Stimulated activated CD4-positive, alpha-beta T cell treated with anti-CD3 and anti-CD28 coated beads, Interleukin-1b, Interleukin-23, amount 100 ng/mL, for 1 hour (primary cell): ENCODE measurements at places on chromosomes 1 and 21.

GRCh38 chr1:84585803-84586202 lies 11.6 kb upstream of the CTBS start:
- no peak for DNase-seq

DNA sequence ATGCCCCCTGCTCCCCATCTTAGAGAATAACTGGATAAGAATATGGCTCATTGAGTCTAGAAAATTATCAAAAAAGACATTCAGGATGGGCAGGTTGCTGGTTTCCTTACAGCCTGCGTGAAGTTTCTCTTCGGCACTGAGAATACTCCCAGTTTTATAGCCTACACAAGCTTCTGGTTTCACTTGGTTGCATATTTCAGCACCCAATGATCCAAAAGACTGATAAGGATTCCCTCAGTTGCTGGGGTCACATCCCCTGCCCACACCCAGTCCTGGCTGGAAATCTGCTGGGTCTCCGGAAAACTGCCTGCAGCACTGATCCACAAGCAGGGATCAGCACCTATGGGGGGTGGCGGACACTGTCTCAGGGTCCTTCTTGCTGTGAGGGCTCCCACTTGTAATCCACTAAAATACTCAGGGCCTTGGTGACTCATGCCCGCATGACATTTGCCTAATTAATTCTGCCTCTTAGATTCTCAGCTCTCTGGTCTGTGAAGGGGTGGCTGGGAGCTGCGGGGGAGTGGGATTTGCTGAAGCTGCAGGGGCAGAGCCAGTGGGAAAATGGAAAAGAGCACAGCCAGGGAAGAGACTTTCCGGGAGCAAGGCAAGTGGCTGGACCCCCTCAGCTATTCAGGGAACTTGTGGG lies 142.5 kb downstream of the ZNF648 start:
- DNase-seq = no peak

- no peak for DNase-seq
Observed at GRCh38 chr1:22314706-22315105, 136.9 kb upstream of the ZBTB40 start.

DNA sequence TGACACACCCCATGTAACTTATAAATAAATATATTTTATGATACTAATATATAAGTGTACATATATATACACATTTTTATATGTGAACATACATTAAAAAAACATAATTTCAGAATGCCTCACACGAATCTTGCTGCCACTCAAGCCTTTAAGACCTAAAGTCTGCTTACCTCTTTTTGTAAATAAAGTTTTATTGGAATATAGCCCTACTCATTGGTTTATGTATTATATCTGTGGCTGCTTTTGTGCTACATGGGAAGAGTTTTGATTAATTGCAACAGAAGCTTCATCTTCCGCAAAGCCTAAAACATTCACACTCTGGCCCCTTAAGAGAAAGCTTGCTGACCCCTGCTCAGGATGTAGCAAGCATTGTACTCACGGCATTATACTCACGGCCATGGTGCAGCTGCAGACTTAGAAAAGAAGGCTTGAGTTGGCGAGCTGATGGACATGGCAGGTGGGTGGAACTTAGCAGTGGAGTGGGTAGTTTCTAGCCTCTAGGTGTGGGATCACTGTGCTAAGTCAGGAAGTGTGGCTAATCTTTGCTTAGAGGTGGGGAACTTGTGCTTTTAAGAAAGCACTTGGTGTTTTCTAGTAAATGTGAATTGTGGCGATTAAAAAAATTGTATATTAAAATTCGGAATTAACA lies 80.8 kb downstream of the DYRK1A start:
- DNase-seq = no peak

DNA sequence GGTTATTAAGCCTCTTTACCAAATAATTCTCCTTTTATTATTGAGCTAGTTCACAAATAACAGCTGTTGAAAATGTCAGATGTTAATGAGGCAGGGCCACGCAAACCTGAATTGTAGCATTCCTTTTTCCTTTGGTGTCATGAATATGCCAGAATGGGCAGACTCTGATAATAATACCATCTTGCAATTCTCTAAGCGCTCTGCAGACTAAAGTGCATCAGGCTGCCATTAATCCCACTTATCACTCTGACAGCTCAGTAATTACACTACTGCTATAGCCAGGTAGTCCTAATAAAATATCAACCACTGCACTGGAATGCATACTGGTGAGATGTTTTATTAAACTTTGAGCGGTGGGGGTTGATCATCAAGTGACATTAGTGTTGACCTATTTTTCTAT lies 177.7 kb downstream of the DPYD start:
- no peak for DNase-seq

- no peak for DNase-seq
Observed at GRCh38 chr1:37070126-37070525, 35.8 kb upstream of the GRIK3 start.

GRCh38 chr1:156814571-156815260 lies 1.9 kb downstream of the SH2D2A start:
- DNase-seq = no peak

DNA sequence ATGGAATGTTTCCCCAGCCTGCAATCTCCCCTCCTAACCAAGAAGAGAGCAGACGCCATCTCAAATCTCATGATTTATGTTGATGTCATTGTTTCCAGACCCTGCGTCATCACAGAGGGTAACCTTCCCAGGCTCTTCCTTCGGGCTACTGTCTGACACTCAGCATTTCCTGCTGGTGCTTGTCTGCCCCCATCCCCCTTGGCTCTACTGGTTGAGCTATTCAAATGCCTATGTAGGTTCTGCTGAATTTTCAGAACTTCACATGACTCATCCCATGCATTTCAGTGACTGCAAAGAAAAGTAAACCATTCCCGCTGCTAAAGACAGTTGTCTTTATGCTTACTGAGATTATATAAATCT lies 24.8 kb upstream of the ITPKB start:
- no peak for DNase-seq

DNA sequence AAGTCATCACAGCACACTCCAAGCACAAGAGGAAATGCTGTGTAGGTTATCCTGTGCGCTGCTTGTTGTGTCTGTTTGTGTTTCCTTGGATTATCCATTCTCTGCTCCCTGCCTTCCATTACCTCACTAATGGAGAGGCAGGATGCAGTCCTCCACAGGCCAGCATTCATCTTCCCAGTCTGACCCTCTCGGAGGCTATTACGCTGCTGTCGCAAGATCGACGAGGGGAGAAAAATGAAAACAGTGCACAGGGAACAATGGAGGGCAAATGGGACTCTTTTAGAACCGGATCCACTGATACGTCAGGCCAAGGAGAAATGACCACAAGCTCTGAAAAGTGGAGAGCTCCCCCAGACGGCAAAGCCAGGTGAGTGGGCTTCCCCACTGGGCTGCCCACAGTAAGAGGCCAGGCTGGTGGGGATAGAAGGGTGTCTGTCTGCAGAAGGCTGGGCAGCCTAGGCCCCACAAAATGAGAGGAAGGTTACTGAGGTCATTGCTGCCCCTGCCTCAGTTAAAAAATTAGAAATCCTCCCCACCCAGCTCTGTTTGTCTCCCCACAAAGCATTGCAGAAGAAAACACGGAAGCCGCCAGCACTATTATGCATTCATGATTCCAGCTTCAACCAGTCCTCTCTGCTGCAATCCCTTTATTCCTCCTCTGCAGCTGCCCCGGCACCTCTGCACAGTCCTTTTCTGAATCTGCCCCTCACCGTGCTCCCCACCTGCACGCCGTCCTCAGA lies 21.7 kb downstream of the LRRN2 start:
- DNase-seq = no peak

GRCh38 chr1:150221552-150221951 lies 14.4 kb downstream of the ANP32E start:
- no peak for DNase-seq

DNA sequence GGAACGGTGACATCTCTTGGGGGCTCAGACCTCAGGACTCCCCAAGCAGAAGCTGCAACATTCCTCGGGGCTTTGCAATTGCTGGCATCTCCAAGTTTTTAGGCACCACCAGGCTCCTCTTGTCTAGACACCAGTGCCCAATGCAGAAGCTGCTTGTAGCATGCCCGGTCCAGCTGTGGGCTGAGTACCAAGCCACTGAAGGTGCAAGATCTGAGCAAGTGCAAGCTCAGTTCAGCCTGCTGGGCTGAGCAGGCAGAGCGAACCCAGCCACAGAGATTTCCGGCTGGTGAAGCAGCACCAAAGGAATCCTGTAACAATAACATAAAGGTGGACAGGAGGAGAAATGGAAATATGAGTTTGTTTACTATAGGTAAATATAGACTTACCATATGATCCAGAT lies 995.4 kb upstream of the B3GALT2 start:
- DNase-seq = no peak

GRCh38 chr1:179007233-179007632 lies 18.5 kb upstream of the FAM20B start:
- DNase-seq = no peak

- DNase-seq = no peak
Observed at GRCh38 chr1:16241221-16241708, 4.3 kb upstream of the CPLANE2 start.

DNA sequence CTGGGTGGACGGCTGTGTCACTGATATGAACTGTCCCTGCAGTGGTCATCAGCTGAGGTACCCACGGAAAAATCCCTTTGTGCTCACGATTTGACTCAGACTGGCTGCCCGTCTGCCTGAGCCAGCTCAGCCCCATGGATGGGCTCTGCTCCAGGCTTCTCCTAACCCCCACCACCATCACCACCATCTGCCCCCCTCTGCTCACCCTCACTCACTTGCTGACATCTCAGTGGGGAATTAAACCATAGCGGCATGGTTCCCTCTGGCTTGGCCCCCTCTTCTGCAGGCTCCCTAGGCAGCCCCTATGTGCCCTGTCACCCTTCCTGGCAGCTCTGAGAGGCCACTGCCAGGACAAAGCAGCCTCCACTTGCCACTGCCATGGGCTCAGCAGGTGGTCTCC lies 17.3 kb downstream of the SLC6A9 start:
- no peak for DNase-seq

GRCh38 chr1:11339346-11340232 lies 66.6 kb downstream of the UBIAD1 start:
- no peak for DNase-seq

DNA sequence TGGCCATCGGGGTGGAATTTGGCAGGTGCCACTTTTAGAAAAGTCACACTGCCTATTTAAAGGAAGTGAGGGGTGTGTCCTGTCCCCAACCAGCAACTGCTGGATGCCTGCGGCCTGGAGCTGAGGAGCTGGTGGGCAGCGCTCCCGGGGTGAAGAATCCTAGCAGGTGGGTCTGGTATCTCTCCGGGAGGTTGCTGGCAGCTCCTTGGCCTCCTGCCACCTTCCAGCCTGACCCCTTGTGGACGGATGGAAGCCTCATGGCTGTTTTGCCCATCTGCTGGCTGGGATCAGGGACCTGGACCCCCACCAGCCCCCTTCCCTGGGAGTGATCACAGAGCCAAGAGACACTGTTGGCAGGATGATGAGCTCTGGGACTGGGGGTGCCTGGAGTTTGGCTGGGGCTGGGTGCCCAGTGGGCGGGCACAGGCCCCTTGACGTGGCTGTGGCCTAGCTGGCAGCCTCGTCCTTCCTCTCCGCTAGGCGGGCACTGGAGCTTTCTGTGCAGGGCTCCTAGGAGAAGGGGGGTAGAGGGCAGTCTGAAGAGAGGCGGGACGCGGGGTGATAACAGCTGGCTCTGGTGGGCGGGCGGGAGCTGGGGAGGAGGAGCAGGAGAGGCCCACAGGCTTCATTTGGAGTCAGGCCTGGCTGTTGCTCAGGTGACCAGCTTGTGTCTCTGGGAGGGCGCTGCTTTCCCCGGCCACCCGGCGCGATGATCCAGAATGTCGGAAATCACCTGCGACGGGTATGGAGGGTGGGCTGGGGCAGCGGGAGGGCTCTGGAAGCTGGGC lies at the start of gene ACOT11:
Gene ACOT11 (plus strand): TSS at position 628 of the 788 bp plus-strand sequence. CDS start 82 bp downstream, at position 710.
- DNase-seq = no peak

GRCh38 chr1:161175771-161176453 lies 1.4 kb downstream of the B4GALT3 start:
- no peak for DNase-seq

DNA sequence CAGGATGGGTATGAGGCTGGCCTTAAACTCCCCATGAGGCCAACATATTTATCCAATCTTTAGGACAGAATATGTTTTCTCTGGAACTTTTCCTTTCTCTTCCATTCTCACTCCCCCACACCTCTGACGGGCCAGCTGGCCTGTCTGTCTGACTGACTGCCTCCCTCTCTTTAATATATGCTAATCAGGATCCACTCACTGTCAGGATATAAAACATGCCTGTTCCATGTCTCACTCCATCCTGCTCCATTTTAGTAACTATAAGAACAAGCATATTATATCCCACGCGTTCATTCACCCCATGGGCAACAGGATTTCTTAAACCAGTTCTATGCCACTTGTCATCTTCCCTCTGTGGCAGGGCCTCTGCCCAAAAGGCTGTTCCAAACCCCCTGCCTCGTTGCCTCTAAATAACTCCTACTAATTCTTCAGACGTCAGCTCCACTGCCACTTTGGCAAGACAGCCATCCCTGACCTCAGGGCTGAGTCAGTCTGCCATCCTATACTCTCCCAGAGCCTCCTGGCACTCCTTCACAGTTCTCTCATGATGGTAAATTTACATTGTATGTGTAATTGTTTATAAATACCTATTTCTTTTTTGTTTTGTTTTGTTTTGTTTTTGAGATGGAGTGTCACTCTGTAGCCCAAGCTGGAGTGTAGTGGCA lies 84.3 kb upstream of the SPATA6 start:
- no peak for DNase-seq

DNA sequence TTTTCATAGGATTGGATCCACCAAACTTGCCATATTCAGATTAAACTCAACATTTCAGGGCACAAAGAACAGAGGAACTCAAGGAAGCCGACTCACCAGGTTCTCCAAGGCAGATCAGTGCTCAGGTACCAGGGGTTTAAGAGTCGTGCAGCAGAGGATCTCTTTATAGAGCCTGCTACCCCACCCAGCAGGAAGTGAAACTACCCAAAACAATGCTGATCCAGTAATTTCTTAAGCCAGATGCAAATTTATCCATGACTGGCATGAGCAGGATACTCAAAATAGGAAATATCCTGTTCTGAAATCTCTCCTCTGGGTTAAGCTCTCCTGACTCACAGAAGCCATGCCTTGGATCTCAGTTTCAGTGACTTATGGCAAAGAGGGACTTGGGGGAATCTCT lies at the start of gene SPRR2A:
Gene SPRR2A (minus strand): TSS at position 138 of the 400 bp plus-strand sequence. CDS start 777 bp downstream, outside the sequence.
- DNase-seq = no peak

- no peak for DNase-seq
Observed at GRCh38 chr1:31189696-31190674, 49.7 kb downstream of the NKAIN1 start.

GRCh38 chr21:43884861-43885417 lies 19.9 kb downstream of the AGPAT3 start:
- no peak for DNase-seq

DNA sequence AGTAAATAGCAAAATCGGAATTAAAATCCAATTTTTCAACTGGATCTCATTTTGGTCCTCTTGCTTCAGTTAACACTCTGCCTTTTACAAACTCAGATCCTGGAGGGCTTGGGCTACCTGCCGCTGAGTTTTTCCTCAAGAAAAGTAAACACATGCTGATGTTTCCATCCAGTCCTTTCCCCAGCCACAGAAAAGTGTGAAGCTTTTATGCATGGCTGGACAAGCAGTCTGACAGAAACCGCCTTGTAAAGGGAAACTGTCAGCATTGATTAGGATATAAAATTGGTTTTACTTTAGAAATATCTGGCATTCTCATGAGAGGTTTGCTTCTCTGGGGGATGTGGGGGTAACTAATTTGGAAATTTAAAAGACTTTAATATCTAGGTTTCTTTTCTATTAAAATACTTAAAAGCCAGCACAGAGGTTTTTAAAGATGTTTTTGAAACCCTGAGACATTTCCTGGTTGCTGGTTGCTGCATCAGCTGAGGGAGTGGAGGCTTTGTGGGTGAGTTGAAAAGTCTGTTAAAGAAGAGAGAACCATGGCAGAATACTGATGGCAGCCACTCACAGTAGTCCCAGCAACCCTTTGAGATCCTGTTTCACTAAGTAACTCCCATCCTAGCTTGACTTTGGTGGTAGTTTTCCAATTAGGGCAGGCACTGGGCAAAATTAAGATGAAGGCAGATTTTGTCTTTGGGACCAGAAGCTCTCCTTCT lies 238.3 kb downstream of the PAPPA2 start:
- no peak for DNase-seq
